ENCODE measurements at places on chromosomes 2 and 18. TPM values are rescaled to one million over a fixed set of nuclear protein-coding genes. Genes with fewer than 3 reads are reported as not detected.

CACNB4 gene
- 0.67 TPM for total RNA-seq

BUB1 gene
- total RNA-seq = 0.83 TPM

LONRF2 gene
- 24.5 TPM for total RNA-seq

DSG4 gene
- total RNA-seq = not detected

FABP1 gene
- total RNA-seq = not detected

- DNase-seq = no peak
Observed at GRCh38 chr2:57417007-57417406, 629.6 kb upstream of the VRK2 start.

- no peak for DNase-seq
Observed at GRCh38 chr2:201774546-201774945, 6.2 kb downstream of the ALS2 start.

GRCh38 chr18:47863041-47863440, 67.4 kb downstream of the SMAD2 start:
- no peak for DNase-seq

DNA sequence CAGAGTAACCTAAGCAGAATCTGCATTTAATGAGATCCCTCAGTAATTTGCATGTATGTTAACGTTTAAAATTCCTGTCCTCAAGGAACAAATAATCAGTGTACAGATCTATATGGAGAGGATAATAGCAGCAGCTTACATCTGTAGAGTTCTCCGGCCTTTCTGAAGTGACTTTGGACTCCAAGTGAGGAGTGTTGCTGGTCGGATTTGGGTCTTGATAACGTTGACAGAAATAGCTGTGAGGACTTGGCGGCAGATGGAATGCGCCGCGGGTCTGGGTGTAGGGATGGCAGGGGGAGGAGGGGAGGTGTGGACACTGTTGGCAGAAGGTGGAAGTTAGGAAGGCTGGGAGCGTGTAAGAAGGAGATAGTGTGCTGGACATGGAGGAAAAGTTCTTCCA, 170.9 kb upstream of the GATA6 start:
- DNase-seq = peak; percentile 80

DNA sequence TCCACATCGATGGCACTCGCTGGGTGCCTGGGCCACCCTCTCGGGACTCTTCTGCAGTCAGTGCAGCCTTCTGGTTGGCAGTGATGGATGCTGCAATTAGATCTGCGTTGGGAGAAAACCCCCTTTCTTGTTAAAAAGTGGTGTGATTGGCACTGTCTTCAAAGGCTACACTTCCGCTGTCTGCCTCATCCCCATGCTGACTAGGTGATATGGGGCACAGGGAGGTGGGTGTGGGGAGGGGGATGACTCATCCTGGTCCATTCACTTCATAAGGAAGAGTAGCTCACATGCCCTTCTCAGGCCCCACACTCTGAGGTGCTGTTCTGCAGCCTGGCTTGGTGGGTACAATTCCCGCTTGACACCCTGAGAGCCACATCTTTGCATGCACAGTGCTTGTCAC, 77.4 kb downstream of the THNSL2 start:
- DNase-seq = no peak

DNA sequence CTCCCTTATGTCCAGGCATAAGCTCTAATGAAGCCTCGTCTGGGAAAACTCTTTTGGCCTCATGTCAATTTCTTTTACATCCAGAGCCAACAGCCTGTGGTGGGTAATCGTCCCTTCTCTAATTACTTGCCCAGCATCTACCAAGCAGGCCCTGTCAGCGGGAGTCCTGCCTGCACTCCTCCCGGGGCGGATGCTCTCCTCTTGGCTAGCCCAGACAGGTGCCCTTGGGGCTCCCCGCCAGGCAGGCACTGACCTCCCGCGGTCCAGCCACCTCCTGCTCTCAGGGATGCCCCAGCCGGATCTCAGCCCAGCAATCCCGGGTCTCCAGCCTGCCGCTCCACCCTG, 74.2 kb downstream of the NCAPH start:
- DNase-seq = no peak

DNA sequence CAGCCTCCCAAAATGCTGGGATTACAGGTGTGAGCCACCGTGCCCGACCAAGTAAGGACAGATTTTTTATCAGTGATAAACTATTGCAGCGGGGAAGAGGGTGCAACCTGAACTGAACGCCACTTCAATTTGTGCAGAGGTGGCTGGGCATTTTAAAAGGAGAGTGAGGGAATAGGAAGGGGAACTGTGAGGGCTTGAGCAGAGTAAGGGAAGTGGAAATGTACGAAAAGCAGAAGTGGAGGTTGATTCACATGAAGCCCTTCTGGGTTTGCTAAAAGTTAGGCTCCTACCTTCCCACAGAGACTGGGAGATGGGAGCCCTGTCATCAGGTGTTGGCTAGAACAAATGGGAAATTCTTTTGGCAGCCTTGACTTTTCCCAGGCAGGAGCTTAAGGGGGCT, 6.1 kb downstream of the STK11IP start:
- no peak for DNase-seq

GRCh38 chr2:143282684-143283083, 153.5 kb downstream of the ARHGAP15 start:
- DNase-seq = no peak

- DNase-seq = no peak
Observed at GRCh38 chr2:225649274-225649673, 249.8 kb downstream of the NYAP2 start.

DNA sequence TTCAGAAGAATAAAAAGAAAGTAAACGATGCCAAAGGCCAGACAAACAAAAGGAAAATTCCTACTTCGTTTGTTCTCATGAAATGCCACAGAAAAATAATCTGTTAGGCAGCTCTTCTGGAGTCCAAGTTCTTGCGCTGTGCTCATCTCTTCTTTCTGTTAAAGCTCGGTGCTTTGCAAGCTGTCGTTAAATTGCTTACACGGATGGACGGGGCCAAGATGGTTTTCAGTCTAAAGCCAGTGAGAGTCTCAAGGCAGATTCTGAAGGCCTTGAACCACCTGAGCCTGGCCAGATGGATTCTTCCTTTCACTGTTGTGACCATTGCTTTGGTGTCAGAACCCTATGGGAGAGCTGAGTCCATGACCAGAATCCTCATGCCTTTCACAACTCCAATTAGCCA, 97.6 kb upstream of the RMDN2 start:
- DNase-seq = no peak

- DNase-seq = no peak
Observed at GRCh38 chr2:232838406-232838874, 31.6 kb upstream of the SNORC start.

All from cardiac septum (tissue), 1 donor.